ENCODE measurements at places on chromosomes 5 and 9.

GRCh38 chr5:105816961-105817360 is 1853.8 kb downstream of the EFNA5 start:
- no peak for DNase-seq

GRCh38 chr5:174755106-174755505 is 30.7 kb downstream of the MSX2 start:
- no peak for DNase-seq

DNA sequence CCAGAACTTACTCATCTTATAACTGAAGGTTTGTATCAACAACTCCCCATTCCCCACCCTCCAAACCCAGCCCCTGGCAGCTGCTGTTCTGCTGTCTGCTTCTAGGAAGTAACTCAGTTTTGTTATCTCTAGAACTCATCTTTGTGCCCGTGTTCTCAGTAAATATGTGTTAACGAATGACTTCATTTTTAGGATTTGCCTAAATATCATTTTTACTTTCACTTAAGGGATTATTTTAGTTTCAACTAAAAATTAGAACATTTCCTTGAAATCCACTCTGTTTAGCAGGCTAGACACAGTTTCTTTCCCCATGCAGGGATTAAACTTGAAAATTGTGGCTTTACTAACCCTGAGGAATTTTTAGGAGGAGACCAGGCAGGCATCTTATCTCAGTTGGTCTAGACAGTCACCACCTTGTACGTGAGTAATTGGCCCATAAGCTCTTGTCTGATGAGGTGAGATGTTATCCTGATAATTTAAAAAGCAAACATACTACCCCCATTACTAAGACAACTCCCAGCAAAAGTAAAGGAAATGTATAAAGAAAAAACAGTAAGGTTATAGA is 68.2 kb upstream of the TNFAIP8 start:
- DNase-seq, result peak; percentile 37

GRCh38 chr9:98790134-98790841 is 6.1 kb downstream of the ANKS6 start:
- DNase-seq, result no peak

DNA sequence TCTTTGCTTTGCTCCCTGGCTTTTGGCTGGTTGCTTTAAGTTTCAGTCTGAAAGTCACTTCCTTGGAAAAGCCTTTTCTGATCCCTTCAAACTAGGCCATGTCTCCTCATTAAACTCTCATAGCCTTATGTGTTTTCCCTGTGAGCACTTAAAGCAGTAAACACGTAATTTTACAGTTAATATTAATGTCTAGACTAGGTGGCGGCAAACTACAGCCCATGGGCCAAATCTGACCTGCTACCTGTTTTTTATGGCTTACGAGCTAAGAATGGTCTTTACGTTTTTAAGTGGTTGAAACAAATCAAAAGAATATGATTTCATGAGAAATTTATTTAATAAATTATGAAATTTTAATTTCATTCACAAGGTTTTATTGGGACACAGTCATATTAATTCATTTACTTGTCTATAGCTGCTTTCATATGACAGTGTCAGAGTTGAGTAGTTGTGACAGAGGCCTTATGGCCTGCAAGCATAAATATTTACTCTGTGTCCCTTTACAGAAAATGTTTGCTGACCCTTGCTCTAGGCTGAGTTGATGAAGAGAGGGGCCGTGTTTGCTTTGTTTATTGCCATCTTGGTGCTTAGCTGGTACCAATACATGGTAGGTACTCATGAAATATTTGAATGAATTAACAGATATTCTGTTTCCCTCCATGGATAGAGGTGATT is 7.4 kb downstream of the SLC44A1 start:
- DNase-seq, result no peak

GRCh38 chr9:98450496-98450895 is 195.0 kb upstream of the TBC1D2 start:
- no peak for DNase-seq

DNA sequence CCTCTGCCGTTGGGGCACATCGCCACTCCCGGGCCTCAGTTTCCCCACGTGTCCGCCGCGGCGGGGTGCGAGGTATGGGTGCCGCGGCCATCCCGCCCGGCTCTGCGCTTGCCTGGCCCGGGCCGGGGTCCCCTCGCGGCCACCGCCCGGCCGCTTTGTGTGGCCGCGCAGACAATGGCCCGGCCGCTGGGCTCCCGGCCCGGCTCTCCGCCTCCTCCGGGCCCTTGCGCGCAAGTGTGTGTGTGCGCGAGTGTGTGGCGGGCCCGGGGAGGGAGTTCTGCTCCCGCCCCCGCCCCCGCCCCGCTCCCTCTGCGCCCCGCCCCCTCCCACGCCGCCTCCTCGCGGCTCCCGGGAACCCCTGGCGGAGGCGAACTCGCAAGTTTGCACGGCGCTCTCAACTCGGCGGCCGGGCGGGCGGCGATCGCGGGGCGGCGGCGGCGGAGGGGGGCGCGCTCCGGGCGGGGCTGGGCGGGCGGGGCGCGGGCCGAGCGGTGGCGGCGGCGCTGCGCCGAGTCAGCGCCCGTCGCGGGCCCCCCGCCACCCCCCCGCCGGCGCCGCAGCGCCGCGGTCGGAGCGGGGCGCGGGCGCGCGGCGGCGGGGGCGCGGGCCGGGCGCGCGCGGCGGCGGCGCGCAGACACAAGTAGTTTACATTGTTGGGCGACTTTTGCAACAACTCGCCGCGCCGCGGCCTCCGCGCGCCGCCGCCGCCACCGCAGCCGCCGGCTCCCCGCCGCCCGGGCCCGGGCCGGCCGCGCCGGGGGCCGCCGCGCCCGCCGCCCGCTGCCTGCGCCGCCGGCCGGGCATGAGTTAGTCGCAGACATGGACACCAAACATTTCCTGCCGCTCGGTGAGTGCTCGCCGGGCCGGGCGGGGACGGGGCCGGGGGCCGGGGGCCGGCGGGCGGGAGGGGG is at the start of gene RXRA:
Gene RXRA, plus strand, starts transcription at position 643 of the 911 bp plus-strand sequence. Its CDS starts 177 bp downstream, at position 820.
- DNase-seq, result peak; percentile 98

- no peak for DNase-seq
These were observed 297.3 kb upstream of the RIOK2 start for GRCh38 chr5:97480313-97480712.
